Osteoblast (primary cell): ENCODE measurements at places on chromosomes 2 and 18. TPM values are rescaled to one million over a fixed set of nuclear protein-coding genes. Genes with fewer than 3 reads are reported as not detected.

The SIX3 gene
- total RNA-seq: not detected in 2 replicates

GRCh38 chr2:74007711-74008110 is 23.0 kb downstream of the TET3 start:
- no peak for DNase-seq

- DNase-seq: no peak
These were observed 245.1 kb downstream of the NEDD4L start for GRCh38 chr18:58288921-58289797.

DNA sequence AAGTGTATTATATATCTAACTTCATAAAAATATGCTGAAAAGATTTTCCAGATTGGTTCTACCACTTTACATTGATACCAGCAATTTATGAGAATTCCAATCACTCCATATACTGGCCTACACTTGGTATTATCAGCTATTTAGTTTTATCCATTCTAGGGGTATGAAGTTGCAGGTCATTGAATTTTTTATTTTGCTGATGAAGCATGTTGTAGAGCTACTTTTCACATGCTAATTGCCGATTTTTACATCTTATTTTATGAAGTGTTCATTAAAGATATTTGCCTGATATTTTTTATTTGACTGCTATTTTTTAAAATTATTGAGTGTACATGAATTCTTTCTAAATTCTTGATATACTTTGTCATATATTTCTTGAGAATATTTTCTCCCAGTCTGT is 542.1 kb downstream of the ADCYAP1 start:
- DNase-seq: no peak

GRCh38 chr2:184597571-184597991 is 748 bp upstream of the ZNF804A start:
- DNase-seq: peak; percentile 84

DNA sequence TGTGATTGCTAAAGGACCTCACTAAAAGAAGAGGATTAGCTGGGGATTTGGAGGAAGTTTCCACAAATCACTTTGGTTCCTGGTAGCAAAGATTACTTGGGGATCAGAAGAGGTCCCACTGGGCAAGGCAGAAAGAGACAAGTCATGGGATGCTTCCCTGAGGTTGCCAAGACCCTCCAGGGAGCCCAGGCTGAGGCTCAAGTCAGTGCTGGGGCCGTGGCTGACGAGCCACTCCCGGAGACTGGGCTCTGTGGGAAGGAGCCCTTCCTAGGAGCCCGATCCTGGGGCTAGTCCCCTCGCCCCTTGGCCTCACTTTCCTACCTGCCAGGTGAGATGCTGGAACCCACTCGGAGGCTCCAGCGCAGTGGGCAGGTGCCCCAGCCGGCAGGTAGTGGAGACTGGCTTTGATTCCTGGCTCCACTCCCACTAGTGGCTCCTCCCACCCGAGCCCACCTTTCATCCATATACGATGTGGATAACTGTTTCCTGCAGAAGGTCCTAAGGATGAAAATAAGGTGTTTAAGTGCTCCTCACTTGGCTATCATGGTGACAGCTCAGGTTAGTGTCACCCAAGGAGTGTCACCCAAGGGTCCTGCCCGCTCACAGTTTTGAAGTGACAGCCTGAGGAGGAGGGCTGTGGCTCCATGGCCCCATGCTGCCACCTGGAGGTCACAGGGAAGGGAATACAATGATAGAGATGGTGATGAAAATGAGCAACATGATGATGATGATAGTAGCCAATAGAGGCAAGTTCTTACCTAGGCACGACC is 100.5 kb downstream of the CAPN13 start:
- DNase-seq: peak; percentile 90
